Ureter (tissue), 1 donor: ENCODE measurements at places on chromosomes 12 and 14. TPM values are rescaled to one million over a fixed set of nuclear protein-coding genes. Genes with fewer than 3 reads are reported as not detected.

Gene A2ML1
- total RNA-seq: 5.9 TPM

Gene TAS2R9
- not detected for total RNA-seq

Gene CCDC59
- total RNA-seq: 33.5 TPM

Gene EIF2S3B
- 0.81 TPM for total RNA-seq

Gene CAPZA3
- total RNA-seq: not detected

Gene RPAP3
- total RNA-seq: 35.5 TPM

Gene CHMP4A
- total RNA-seq: 58.6 TPM

Gene DPF3
- total RNA-seq: 2.0 TPM

Gene SIX1
- 1.7 TPM for total RNA-seq

Gene TAS2R7
- total RNA-seq: not detected

Gene ENDOU
- total RNA-seq: 0.89 TPM

Gene PPM1H
- total RNA-seq: 16.2 TPM

DNA sequence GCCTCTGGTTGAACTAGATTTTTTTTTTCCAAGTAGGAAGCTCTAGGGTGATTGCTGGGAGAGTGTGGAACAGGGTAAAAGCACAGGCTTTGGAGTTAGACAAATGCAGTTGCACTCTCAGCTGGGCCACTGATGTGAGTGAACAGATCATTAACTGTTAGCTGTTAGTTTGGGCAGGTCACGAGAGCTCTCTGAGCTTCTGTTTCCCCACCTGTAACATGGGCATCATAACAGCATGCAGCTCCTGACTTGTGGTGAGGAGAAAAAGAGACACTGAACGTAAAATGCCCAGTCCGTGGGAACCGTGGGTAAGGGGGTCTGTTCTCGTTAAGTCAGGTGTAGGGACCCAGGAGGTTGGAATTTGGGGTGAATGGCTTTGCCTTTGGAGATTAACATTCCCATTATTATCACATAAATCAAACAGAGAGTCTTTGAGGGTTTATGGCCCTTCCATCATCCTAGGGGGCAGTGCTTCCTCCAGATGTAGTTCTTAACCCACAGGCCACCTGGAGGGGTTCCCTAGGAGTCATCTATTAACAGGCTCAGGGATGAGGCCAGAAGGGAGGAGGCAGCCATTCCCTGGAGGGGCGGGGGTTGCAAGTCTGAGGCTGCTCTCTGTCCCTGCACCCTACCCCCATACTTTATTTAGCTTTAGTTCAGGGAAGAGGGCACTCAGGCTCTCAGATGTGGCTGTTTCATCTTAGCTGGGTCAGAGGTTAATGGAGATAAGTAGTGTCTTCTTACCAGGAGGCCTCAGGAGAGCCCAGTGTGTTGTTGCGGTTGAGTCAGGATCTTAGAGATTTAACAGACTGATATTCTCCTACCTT, 135.2 kb downstream of the DACT1 start:
- DNase-seq: no peak

GRCh38 chr12:115341442-115341841, 657.5 kb upstream of the TBX3 start:
- DNase-seq: peak; percentile 81

DNA sequence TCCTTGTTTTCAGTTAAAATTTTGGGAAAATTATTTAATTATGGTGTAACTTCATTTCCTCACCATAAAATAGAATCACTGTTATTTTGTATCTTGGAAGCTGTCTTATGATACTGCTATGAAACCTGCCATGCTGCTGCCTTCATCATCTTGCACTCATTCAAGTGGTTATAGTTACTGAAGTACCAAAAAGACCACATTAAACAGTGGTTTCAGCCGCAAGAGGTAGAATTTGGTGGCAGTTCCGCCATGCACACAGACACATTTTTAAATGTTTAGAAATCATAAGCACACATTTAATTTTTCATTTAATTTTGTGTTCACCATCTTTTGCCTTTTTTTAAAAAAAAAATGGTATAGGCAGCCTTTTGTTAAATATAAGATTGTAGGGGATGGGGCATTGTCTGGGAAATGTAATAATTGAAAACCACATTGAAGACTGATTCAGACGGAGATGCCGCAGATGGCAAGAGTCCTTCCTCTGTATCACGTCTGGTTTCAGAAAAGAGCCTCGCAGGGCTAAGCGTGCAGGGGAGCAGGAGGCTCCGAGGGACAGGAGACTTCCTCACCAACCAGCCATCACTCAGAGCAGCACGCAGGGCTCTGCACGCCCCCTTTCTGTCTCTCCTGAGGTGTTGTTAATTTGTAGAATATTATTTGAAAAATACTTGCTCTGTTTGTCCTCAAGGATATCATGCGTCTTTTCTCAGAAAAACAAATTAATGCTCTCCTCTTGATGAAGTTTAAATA, 115.2 kb upstream of the PELI2 start:
- DNase-seq: no peak

- no peak for DNase-seq
Measured at GRCh38 chr12:7797698-7798398, 8.6 kb downstream of the NANOG start.

DNA sequence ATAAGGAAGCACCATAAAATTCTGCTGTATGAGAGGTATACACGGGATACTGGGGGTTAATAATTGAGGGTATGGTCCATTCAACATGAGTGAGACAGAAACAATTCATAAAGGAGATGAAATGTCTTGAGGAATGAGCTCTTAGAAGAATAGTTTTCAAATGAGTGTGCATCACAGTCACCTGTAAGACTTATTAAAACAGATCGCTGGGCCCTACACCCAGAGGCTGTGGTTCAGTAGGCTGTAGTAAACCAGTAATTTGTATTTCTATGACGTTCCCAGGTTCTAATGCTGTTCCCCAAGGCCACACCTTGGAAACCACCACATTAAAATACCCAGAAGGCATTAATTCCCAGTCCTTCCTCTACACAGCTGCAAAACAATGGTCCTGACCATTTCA, 49.6 kb downstream of the CAND1 start:
- no peak for DNase-seq

GRCh38 chr14:88950069-88950468, 125.6 kb downstream of the TTC8 start:
- DNase-seq: no peak

DNA sequence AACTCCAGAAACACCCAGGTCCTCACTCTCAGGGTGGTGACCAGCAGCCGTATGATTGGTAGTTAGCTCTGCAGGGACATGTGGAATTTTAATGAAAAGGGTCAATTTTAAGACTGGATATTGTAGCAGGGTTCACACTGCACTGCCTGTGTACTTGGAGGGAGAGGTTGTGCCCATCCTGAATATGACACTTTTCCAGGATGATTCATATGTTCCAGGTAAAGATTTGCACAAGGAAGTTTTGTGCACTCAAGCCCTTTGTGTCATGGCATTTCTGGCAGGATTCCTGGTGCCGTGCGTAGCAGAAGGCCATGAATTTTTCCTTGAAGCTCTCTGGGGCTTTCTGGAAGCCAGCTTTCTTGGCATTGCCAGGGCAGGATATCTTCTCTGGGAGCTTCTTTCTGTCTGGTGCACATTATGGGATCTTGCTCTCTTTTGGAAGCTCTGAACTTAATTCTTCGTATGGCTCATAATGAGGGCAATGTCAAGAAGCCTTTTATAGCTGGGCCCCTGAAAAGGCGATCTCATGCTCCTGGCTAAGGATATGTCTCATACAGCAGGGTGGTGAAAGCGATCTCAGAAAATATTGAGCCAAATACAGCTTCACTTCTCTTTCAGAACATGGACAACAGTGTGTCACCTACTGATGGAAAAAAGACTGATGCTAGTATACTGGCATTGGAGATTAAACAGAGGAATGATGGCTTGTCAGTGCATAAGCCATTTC, 1133.9 kb downstream of the AACS start:
- DNase-seq: no peak

DNA sequence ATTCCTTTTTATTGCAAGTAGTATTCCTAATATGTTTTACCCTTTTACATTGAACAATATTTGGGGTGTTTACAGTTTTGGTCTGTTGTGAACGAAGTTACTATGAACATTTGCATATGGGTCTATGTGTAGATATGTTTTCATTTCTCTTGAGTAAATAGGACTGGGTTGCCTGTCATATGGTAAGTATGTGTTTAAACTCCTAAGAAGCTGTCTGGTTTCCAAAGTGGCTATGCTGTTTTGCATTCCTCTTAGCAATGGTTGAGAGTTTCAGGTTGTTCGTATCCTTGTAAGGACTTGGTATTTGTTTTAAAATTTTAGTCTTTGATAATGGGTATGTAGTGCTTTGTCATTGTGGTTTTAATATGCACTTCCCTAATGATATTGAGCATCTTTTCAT, 6.3 kb downstream of the METAP2 start:
- DNase-seq: no peak

- DNase-seq: no peak
Measured at GRCh38 chr12:110349514-110350151, 53.9 kb downstream of the ANAPC7 start.

DNA sequence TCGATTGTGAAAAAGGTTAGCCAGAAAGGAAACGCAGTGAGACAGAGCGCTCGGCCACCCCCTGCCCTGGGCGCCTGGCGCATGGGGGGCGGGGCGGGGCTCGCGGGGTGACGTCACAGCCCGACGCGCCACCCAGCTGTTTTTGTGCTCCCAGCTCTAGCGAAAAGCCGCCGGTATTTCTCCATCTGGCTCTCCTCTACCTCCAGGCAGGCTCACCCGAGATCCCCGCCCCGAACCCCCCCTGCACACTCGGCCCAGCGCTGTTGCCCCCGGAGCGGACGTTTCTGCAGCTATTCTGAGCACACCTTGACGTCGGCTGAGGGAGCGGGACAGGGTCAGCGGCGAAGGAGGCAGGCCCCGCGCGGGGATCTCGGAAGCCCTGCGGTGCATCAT, at the start of gene GABARAPL1:
GABARAPL1 (plus strand) TSS at position 139 of the 393 bp plus-strand sequence; CDS start at position 392, 253 bp downstream.
- DNase-seq: peak; percentile 88

- no peak for DNase-seq
Measured at GRCh38 chr12:99334285-99335056, 313.1 kb upstream of the GARIN6 start.

GRCh38 chr14:39417014-39417413, 15.2 kb downstream of the FBXO33 start:
- DNase-seq: no peak

DNA sequence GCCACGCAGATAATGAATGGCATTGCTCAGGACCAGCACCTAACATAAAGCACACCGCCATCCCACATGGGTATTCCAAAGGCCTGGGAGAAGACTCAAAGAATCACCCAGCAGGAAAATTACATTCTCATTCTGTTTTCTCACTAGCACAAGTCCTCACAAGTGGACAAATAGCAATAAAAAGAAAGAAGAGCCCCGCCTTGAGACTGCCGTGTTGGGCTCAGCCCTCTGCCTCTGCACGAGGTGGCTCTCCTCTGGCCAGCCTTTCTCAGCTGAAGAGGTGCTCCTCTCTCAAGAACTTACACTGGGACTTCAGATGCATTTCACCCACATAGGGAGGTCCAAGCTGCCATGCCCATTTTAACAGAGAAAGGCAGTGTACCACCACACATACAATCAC, 207.5 kb downstream of the SPTSSA start:
- DNase-seq: no peak

DNA sequence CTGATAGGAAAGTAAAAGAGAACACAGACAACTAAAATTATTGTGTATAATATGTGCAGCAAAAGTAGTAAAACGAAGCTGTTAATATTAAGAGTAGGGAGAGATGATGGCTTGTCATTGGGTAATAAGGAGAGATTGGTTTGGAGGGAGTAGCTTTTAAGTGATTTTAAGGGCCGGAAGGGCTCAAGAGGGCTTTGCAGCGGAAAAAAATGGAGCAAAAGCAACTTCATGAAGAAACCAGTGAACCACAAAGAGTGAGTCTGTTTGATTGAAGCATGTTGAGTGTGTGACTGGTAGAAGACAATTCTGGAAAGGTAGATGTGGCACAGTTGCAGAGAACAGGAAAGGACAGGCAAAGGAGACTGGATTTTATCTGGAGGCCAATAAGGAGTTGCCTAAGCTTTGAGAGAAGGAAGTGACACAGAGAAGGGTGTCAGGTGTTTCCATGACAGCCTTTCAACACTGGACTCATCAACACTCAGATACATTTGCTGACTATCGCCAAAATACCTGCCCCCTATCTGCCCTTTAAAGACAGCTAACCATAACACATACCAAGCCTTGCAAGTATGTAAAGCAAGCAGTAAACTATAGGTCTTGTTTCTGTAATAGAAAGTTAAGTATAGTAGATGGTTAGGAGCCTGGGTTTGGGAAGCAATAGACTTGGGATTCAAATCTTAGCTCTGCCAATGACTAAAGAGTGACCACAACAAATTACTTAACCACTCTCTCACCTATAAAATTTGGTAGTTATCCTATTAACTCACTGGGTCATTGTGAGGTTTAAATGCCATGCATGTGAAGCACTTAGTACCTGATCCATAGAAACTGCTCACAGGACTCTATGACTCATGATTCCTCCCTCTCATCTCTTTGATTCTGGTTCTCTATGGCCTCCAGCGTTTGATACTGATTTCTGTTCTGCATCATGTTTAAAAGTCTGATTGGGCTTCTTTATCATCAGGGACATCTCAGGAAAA, 117.3 kb upstream of the LMNTD1 start:
- no peak for DNase-seq

DNA sequence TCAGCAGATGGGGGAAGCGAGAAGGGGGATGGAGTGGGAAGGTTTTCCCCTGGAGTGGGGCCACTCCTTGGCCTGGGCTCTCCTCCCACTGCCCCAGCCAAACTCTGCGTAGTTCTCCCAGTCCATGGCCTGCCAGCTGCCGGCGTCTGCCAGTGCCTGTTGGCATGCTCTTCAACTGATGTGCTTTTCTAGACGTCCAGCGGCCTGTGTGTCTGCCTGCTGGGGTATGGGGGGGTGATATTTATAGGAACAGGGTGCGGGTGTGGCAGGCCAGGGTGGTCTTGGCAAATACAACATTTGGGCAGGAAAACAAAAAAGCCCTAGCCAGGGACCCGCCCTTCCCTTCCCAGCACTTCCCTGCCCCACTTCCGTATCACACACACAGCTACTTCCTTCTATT, 786.3 kb upstream of the NOVA1 start:
- DNase-seq: no peak

GRCh38 chr14:61662437-61663311, 32.6 kb upstream of the HIF1A start:
- no peak for DNase-seq
